ENCODE measurements at places on chromosomes 16 and 17.

DNA sequence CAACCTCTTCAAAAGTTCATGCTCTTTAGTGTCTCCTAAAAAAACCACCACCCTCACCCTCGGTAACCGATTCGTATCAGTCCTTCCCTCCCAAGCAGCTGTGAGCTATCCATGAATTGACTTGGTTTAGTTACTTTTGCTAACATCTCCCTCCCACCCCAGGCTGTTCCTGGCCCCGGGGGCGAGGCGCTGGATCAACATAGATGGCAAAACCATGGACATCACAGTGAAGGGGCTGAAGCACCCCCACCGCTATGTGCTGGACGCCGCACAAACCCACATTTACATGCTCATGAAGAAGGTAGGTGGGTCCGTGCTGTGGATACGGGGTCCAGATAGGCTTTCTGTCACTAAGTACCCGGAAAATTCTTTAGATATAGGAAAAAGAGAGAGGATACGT lies 66.8 kb downstream of the RGS9 start:
- no peak for DNase-seq

- DNase-seq, result no peak
Observed at GRCh38 chr16:74852500-74852875, 77.9 kb upstream of the FA2H start.

GRCh38 chr17:75530837-75531720 lies 5.6 kb downstream of the LLGL2 start:
- no peak for DNase-seq

DNA sequence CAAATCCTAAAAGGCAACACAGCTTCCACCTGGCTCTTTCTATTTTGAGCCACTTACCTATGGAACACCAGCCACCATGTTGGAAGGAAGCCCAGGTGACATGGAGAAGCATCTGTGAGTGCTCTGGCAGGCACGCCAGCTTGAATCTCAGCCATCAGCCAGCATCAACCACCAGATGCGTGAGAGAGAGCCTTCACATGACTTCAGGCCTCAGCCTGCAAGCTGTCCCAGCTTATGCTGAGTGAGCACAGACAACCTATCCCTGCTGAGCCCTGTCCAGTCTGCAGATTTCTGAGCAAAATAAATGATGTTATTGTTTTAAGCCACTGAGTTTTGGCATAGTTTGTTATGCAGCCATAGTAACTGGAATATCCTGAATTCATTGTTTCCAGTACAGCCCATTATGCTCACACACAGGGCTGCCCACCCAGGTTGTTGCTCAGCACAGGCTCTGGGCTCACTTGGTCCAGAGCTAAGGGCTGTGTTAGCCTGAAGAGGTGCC lies 35.1 kb downstream of the TMEM238L start:
- no peak for DNase-seq

DNA sequence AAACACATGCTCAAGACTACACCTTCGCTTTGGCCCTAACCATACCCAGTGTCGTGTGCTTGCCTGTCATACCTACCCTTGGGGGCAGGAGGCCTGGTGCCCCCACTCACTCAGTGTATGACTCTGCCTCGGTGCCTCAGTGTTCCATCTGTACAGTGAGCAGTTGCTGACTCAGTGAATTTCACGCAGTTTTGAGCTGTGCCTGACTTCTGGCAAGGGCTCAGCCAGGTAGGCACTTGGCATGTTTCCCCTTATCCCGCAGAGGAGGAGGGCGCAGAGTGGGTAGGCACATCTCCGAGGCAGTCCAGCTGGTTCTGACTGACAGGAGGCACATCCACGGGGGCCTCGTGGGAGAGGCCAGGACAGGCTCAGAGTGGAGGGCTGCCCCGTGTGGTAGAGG lies 148.9 kb upstream of the CIBAR2 start:
- DNase-seq, result no peak

GRCh38 chr17:13256545-13256944 lies 238.7 kb upstream of the ELAC2 start:
- no peak for DNase-seq

Measured in HEK293T (cell line).